Heart left ventricle (tissue), 16 donors: ENCODE measurements at places on chromosomes 3 and 15. TPM values are rescaled to one million over a fixed set of nuclear protein-coding genes. Genes with fewer than 3 reads are reported as not detected.

The ATP13A5 gene
- total RNA-seq = not detected

The TEX55 gene
- not detected for total RNA-seq

The SLC35G2 gene
- total RNA-seq = 3.6 TPM

The PRR20G gene
- total RNA-seq = not detected

The TNFSF10 gene
- 27.6 TPM for total RNA-seq

The CCDC39 gene
- total RNA-seq = not detected

GRCh38 chr15:35309886-35310285 lies 224.8 kb upstream of the NANOGP8 start:
- DNase-seq = no peak

DNA sequence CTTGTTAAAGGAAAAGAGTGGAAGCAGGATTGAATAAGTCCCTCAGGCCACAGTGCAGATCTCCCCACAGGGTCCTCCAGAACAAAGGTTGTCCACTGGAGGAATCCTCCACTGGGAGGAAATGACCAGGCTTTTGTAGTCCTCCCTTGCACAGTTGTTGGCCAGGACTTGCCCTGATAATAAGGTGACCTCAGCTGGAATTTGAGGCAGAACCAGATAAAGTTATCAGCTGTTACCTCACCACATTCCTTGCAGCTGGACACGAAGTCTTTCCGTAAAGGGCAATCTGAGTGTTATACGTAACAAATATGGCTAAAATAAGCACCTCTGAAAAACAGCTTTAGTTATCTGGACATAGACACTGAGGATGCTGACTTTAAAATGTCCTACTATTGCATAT lies 83.5 kb upstream of the NAALADL2 start:
- no peak for DNase-seq

GRCh38 chr3:160157321-160157720 lies 67.9 kb upstream of the C3orf80 start:
- DNase-seq = no peak

GRCh38 chr3:187758318-187758955 lies 13.2 kb upstream of the BCL6 start:
- DNase-seq = no peak

- no peak for DNase-seq
Measured at GRCh38 chr3:98209244-98209643, 42.7 kb downstream of the OR5H15 start.

GRCh38 chr3:83302091-83302490 lies 1540.6 kb upstream of the GBE1 start:
- no peak for DNase-seq

- DNase-seq = no peak
Measured at GRCh38 chr3:122199552-122199951, 16.1 kb downstream of the CASR start.

DNA sequence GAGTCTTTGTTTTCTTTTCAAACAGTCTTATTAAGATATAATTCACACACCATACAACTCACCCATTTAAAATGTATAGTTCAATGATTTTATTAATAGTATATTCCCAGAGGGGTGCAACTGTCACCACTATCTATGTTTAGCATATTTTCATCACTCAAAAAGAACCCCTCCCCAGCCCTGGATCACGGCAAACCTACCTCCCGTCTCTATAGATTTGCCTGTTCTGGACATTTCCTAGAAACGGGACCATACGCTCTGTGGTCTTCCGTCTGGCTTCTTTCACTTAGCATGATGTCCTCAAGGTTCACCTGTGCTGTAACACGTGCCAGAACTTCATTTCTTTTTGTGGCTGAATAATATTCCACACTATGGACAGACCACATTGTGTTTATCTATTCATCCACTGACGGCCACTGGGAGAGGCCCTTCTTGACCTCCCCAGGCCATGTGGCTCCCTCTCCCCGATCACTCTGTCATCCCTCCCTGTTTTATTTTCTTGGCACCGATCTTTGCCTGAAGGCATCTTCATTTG lies 56.4 kb downstream of the IQSEC1 start:
- no peak for DNase-seq

DNA sequence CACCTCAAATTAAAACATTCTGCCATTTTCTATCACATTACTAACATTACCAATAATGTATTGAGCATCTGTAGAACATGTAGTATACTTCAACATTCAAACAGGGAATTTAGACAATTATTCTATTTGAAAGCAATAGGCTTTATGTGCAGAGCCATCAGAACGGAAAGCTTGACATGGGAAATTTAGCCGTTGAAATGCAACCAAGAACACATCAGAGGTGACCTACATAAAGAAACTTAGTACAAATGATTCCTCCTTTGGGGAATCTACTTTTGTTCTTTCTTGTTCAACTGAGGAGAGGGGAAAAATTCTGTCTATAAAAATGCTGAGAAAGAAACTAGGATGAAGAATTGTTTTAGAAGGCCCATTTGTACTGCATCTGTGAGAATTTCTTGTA lies 38.6 kb upstream of the RBMS3 start:
- no peak for DNase-seq

GRCh38 chr15:67501836-67502461 lies 19.0 kb upstream of the C15orf61 start:
- DNase-seq = no peak

DNA sequence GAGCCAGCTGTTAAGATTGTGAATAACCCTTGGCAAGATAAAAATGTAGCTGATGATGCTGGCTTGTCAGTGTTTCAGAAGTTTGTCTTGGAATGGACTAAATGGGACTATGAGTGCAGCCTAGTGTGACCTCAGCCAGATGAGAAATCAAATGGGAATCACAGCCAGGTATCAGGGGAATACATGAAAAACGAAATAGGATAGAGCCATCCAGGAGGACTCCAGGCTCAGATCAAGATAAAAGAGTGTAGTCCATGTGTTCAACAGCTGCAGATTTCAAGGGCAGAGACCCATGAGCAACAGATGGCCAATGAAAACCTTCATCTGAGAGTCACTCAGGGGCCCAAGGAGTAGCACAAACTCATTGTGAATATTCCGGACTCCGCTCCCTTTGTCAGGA lies 1080.9 kb upstream of the CADM2 start:
- no peak for DNase-seq

DNA sequence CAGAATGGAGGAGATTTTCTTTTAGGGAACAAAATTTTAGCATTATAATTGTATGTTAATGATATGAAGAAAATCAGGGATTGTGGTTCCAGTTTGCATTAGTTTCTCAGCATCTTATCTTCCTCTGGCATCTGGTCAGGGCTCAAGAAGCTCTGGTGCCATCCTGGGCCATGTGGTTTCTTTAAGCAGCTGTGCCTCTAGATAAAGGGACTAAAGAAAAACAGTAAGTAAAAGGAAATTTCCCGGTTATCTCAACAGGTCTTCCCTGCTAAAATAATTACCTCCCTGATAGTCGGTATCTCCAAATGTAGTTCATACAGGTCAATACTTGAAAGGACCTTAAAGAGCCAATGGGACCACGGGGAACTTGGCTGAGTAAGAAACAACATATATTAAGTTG lies 375.1 kb upstream of the RBMS3 start:
- DNase-seq = no peak

GRCh38 chr3:15360788-15361493 lies 28.6 kb upstream of the SH3BP5 start:
- DNase-seq = no peak
